ENCODE measurements at places on chromosomes 7 and 10.
A peak's percentile ranks its signal among the peaks of the same experiment; 100 is the strongest.

GRCh38 chr7:18087026-18087686, 59.5 kb upstream of the PRPS1L1 start:
- DNase-seq, result peak; percentile 60

GRCh38 chr7:49852619-49853462, 79.4 kb downstream of the VWC2 start:
- DNase-seq, result peak; percentile 70

- DNase-seq, result no peak
Observed at GRCh38 chr7:41763626-41764025, 60.7 kb upstream of the INHBA start.

DNA sequence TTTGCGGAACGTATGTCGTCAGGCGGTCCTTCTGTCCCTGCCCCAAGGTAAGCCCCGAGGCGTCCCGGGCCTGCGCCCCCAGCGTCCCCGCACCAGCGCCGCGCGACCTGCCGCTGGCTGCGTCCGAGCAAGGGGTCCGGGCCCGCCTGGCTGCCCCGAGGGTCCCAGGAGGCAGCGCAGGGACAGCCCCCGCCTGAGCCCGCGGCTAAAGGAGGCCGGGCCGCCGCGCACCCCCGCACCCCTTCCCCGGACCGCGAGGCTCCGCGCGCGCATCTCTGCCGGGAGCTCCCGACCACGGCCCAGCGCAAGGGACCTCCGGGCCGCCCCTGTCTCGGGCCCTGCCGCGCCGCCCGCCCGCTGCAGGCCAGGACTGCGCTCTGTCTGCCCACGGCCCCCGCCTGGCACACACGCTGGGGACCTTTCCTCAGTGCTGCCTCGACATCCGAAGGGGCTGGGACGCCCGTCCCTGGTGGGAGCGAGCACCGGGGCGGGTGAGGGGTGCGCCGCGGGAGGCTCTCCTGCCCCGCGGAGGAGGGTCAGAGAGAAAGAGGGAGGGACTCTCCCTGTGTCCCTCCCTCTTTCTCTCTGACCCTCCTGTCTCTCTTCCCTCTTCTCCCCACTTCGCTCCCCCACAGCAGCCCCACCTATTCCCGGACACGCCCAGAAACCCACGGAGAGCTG, 25.0 kb downstream of the SHH start:
- no peak for DNase-seq

GRCh38 chr10:76546411-76546810, 1091.2 kb downstream of the KCNMA1 start:
- DNase-seq, result no peak

GRCh38 chr10:78831461-78831860, 237.3 kb upstream of the ZMIZ1 start:
- DNase-seq, result no peak

- no peak for DNase-seq
Observed at GRCh38 chr7:51279391-51280023, 37.1 kb downstream of the COBL start.

GRCh38 chr7:25845464-25845863, 306.5 kb upstream of the NFE2L3 start:
- DNase-seq, result no peak

DNA sequence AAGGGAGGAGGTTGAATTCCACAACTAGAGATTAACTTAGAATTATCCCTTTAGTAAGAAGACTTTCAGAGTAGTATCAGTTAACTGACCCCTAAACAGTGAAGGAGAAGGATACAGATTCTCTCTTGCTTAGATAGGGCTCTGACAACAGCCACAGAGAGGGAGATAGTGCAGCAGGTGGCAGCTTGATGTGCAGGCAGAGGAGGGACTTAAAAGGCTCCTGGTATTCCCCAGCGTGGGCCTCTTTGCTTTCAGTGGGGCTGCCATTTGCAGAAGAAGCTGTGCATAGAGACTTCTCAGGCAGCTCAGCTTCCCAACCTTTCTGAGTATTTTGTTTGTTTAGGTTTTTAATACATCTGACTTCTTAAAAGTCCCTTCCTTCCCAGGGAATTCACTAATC, 16.0 kb downstream of the FZD1 start:
- no peak for DNase-seq

DNA sequence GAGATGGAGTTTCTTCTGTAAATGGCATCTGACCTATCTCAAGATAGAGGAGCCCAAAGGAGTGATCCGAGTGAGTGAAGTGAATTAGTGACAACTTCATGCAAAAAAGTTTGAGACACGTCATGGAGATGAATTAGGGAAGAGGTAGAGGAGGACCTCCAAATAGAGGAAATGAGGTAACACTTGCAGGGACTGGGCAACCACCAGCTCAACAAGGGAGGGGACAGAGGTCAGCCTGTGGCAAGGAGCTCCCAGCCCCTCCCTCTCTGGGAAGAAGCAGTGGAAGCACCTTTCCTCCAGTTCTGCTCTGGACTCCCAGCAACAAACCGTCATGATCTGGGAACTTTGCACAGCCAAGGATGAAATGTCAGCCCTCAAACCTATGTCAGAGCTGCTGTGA, 83.5 kb upstream of the IKZF1 start:
- no peak for DNase-seq

- DNase-seq, result no peak
Observed at GRCh38 chr10:116712519-116712918, 29.8 kb downstream of the HSPA12A start.

- no peak for DNase-seq
Observed at GRCh38 chr10:132196178-132197113, 9.7 kb downstream of the DPYSL4 start.

All from ecto neural progenitor cell (in vitro differentiated cells).